ENCODE measurements at places on chromosomes 12 and 14.

GRCh38 chr12:28191051-28192048, 1.1 kb downstream of the CCDC91 start:
- no peak for DNase-seq

DNA sequence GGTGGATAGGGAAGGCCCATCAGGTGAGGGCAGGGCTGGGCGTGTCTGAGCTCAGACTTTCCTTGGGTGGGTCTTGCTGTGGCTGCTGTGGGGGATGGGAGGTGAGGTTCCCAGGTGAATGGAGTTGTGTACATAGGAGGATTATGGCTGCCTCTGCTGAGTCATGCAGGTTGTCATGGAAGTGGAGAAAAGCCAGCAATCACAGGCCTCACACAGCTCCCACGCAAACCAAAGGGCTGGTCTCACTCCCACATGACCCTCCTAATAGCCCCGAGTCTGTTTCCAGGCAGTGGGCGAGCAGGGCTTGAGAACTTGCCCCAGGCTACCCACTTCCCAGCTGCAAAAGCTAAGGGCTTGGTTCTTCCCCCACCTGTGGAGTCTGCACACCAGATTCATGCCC, 149.5 kb downstream of the IPO8 start:
- DNase-seq = no peak

DNA sequence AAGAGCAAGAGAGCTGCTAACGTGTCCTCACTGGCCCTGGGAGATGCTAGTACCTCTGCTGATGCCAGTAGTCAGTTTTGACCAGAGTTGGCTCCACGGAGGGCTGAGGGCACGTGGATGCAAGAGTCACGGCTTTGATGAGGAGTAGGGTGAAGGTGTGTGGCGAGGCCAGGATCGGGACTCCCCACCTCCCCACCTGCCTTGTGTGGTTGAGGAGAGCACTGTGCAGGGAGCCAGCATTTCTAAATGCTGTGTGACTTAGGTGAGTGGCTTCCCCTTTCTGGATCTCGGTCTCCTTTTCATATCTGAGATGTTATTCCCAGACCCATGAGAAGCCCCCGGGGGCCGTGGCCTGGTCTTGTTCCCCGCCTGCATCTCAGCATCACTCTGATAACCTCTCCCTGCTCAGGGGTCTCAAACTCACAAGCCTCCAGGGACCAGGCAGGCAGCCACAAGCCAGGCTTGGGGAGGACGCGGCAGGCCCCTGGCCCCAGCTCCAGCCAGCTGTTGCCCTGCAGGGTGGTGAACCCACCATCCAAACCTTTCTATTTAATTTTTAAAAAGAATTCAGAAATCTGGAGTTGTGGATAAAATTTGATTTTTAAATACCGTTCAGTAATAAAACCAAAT, 32.1 kb downstream of the MVK start:
- DNase-seq = no peak

GRCh38 chr14:88576222-88576621, 13.4 kb downstream of the ZC3H14 start:
- no peak for DNase-seq

DNA sequence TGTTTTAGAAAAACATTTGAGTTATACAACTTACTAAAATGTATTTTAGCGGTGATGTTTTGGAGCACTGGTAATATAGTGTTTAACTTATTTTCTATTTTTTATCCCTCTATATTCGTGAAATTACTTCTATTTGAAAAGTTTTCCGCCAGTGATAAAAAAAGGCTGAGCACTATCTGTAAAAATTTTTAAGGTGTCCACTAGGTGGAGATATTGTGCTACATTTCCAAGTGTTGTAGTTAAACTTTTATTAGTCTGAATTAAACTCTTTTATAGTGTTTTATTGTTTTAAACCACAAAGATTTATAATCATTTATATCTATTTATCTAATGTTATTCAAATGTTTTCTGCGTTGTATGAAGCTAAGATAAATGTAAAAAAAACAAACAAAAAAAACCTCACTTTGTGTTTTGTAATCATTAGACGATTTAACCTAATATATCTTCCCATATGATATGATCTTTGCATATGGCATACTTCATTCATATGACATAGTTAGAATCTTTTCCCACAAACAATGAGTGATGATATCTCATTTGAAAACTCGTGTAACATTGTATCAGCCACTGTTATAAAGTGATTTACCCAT, 11.8 kb downstream of the ALG10B start:
- DNase-seq = no peak

DNA sequence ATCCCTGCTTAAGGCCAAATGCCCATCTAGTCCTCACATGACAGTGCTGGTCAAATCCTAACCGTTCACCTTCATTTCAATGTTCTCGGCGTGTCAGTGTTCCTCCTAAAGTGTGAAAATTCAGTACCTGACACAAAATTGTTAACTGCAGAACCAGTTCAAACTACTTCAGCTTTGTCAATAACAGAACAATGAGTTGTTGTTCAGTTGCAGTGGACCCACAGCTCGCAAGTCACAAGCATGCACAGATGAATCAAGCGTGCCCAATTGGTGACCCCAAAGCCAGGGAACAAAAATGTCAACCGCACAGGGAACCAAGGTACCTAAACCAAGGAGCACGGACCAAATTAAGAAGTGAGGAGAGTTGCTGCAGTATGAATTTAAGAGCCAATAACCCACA, 23.2 kb downstream of the NRDE2 start:
- DNase-seq = no peak

- peak; percentile 54 for DNase-seq
These were observed 58.3 kb downstream of the CEP83 start for GRCh38 chr12:94401326-94401725.

- no peak for DNase-seq
These were observed 31.7 kb downstream of the ETV6 start for GRCh38 chr12:11681207-11681606.

DNA sequence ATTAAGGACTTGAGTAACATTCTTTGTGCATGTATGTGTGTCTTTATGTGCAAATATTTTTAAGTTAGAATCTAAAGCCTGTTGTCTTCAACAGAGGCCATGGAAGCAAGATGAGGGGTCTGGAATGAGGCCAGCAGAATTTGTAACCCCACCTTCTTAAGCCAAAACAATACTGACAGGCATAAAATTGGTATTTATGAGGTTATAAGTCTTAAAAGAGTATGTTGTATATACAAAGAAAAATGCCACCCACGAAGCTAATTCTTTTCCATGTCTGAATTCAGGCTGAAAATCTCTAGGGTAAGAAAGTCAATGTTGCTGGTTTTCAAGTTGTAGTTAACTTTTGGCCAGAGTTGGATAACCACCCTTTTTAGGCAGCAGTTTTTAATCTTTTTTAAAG, 86.2 kb upstream of the TMTC1 start:
- DNase-seq = no peak
